ENCODE measurements at places on chromosomes 3 and 15.

GRCh38 chr3:128188956-128189355 lies 35.7 kb downstream of the EEFSEC start:
- no peak for DNase-seq

DNA sequence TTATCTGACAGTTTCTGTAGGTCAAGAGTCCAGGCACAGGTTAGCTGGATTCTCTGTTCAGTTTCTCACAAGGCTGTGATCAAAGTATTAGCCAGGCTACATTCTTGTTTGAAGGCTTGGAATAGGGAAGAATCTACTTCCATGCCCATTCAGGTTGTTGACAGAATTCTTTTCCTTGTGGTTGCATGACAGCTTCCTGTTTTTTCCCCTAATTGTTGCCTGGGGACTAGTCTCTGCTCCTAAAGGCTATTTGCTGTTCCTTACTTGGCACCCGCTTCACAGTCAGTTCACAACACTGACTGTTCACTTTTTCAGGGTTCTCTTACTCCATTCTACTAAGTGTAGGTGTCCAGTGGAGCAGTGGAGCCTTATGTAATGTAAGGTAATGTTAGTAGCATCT lies 115.4 kb upstream of the GBE1 start:
- no peak for DNase-seq

DNA sequence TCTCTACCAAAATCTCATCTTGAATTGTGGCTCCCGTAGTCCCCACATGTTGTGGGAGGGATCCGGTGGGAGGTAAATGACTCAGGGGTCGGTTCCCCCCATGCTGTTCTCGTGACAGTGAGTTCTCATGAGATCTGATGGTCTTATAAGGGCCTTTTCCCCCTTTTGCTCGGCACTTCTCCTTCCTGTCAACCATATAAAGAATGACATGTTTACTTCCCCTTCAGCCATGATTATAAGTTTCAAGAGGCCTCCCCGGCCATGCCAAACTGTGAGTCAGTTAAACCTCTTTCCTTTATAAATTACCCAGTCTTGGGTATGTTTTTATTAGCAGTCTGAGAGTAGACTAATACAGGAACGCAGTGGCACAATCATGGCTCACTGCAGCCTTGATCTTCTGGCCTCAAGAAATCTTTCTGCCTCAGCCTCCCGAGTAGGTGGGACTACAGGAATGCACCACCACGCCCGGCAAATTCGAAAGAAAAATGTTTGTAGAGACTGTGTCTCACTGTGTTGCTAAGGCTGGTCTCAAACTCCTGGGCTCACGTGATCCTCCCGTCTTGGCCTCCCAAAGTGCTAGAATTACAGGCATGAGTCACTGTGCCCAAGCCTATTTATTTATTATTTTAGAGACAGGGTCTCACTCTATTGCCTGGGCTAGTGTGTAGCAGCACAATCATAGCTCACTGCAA lies 101.0 kb downstream of the ATP10A start:
- DNase-seq, result no peak

DNA sequence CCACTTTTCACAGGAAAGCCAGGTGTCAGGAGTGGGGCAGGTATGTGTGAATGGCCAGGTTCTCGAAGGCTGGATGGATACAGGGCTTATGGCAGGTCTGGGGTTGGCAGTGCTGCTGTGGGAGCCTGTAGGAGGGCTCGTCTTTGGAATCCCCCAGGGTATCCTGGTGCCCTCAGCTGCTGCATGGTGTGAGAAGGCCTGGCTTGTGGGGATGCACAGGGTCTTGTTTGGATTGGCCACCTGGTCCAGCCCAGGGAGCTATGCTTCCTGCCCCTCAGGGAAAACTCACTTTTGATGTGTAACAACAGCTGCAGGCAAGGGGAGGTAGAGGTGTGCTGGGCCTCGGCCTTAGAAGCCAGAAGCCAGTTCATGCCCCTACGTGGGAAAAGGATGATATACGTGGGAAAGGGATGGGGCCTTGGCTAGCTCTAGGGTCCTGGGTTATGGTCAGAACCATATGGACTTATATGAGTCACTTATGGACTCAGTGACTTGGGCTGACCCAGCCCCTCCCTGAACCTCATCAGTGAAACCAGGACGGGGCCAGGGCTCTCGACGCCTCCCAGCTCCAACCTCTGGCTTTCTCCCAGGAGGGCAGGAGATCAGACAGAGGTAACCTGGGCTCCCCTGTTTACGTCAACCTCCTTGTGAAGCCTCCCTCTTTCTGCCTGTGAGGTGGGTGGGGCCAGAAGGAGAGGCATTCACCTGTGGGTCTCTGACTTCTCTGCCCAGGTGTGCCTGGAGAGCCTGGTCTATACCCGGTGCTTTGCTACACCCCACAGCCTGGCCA lies 37.8 kb upstream of the CSPG4 start:
- DNase-seq, result no peak

DNA sequence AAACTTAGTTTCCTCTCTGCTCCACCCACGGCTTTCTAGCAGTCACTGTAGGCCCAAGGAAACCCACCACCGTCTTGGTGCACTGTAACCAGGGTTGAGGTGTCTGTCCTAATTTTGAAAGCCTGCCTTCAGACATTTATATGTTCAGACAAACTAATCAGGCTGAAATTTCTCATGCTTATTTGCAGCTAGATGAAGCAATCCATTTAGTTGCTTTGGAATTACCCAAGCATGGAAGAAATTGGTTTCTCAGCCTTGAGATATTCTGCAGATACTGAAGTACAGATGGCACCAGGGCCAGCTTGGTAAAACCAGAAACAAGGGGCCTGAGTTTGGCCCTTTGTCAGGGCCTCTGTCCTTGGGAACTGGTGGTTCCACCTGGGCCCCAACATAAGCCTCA lies 105.4 kb downstream of the CACNA1D start:
- DNase-seq, result no peak

DNA sequence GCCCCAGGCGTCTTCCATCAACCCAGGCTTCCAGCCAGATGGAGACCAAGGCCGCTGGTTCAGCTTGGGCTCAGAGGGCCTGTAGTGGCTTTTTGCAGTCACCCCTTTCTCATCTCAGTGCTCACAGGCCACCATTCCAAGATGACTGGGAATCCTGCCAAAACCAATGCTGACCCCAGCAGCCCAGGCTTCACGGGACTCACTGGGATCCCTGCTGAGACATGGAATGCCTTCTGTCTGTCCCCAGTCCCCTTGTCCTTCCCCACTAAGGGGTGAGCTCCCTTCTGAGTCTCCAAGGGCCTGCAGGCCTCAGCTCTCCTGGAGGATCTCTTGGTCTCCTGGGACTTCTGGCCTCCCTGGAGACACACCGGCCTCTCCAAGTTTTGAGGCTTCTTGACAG lies 77.4 kb upstream of the SEC13 start:
- DNase-seq, result no peak

DNA sequence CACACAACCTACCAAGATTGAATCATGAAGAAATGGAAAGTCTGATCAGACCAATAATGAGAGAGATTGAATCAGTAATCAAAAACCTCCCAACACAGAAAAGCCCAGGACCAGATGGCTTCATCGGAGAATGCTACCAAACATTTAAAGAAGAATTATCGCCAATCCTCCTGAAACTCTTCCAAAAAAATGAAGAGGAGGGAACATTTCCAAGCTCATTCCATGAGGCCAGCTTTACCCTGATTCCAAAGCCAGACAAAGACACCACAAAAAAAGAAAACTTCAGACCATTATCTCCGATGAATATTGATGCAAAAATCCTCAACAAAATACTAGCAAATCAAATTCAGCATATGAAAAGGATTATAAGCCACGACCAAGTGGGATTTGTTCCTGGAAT lies 94.1 kb downstream of the SENP2 start:
- no peak for DNase-seq

DNA sequence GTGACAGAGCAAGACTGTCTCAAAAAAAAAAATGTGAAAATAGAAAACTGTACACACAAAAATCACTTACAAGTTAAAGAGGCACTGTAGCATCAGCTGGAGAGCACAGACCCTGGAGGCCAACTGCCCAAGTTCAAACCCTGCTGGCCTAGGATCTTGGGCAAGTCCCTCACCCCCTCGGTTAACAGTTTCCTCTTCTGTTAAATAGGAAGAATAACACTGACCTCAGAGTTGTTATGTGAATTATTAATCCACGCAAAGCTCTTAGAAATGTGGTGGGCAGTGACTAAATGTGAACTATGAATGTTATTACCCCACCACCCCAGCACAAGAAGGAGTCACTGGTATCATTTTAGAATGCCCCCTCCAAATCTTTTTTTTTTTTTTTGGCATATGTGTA lies 11.2 kb downstream of the CIB1 start:
- no peak for DNase-seq

DNA sequence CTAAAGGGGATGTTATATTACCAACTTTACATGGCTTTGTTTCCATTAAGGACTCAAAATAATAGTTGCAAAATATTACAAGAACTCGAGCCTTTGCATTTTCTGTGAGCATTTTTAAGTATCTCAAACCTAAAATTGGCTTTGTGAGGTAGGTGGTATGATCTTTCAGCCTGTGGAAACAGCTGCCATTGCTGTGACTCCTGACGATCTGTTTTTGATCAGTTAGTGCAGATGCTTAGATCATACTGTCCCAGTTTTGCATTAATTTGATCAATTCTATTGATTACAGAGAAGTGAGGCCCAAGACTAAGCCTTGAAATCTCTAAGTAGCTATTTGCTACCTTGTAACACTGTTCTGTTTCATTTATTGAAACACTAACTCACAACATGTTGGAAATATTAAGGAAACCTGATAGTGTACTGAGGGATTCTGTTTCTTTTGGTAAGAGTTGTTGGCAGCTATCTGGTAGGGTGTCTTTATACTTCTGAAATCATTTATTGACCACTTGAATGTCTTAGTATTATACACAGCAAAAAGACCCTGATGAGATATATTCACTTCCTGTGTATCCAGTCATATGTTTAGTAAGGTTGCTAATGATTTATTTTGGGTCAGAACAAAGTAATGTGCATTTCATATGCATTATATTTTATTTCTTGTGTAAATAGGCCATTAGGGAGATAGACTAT lies 14.8 kb downstream of the SKIL start:
- DNase-seq, result no peak
